Activated CD4-positive, alpha-beta T cell treated with anti-CD3 and anti-CD28 coated beads, Interleukin-2, amount 50 U/mL, for 4 hours (primary cell): ENCODE measurements at places on chromosomes 16 and 17.

GRCh38 chr17:70434536-70435490 lies 265.5 kb downstream of the KCNJ2 start:
- DNase-seq: no peak

GRCh38 chr17:19986941-19987861 lies 9.6 kb upstream of the AKAP10 start:
- no peak for DNase-seq

DNA sequence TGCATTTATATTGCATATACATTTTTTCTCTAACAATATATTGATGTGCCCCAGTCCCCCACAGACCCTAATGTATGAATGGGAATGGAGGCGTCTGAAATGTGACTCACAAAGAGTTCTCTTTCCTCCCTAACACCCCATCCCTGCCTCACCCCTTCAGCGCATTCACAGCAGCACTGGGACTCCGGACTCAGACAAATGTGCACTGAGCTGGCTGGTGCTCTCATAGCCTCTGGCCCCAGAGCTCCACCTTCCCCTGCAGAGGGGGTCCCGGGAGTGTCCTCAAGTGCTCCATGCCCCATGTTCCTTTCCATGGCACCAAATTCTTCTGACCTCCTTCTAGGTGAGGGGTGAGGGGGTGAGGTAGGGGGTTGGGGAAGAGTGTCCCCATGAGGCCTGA lies 20.6 kb downstream of the NPTX1 start:
- no peak for DNase-seq

DNA sequence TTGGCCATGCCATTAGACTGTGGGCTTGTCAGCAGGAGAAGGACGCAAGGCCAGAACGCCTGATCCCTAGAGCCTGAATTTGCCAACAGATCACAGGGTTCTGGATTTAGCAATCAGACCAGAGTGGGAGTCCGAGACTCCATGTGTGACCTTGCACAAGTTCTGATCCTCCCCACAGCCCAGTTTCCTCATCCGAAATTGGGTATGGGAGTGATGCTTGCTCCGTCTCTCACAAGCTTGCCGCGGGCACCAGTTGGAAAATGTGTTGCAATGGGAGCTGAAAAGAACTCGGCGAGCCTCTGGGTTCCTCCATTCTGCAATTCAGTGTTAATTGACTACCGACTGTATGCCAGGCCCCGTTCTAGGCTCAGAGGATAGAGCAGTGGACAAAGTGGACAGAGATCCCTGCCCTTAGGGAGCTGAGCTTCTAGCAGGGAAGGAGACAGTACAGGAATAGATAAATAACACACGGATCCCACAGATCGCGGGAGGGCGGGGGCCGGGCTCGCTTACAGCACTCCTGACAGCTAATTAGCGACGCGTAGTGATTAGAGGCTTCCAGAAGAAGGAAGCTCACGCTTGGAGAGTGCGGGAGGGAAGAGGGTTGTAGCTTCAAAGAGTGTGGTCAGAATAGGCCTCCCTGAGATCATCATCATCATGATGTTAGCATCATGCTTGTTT lies 150.4 kb upstream of the CIBAR2 start:
- DNase-seq: no peak

GRCh38 chr16:57825298-57826044 lies 23.2 kb upstream of the KIFC3 start:
- DNase-seq: no peak

DNA sequence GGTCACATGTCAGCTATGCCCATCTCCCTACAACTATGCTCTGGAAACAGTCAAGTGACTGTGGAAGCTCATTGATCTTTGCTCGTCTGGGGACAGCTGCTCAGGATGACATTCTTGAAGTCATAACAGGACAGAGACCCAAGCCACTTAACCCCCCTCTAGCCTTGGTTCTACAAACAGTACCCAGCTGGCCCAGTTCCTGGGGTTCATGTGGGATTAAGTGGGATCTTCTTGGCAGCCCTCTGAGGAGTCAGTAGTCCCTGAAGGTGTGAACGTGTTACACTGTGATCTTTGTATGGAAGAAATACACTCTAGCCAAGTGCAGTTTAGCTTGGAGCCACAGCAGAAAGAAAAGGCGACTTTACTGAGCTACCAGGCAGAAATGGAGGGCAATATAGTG lies 25.8 kb downstream of the UBN1 start:
- no peak for DNase-seq
